Aortic smooth muscle cell (primary cell): ENCODE measurements at places on chromosomes 1 and 21. TPM values are rescaled to one million over a fixed set of nuclear protein-coding genes. Genes with fewer than 3 reads are reported as not detected.

Gene AKNAD1
- total RNA-seq: 0.56 TPM in 1 of 2 replicates, not detected in the other

Gene KCNQ4
- total RNA-seq: under 0.01 and 0.06 TPM in 2 replicates

Gene SERINC2
- total RNA-seq: 1.7 and 2.1 TPM in 2 replicates

Gene TCHH
- under 0.01 TPM in 1 of 2 replicates, not detected in the other for total RNA-seq

Gene KIAA0319L
- total RNA-seq: 34.7 and 40.5 TPM in 2 replicates
